Astrocyte of the hippocampus (primary cell): ENCODE measurements at places on chromosomes 16 and 17.

- DNase-seq = no peak
Observed at GRCh38 chr17:1077581-1077985, 80.7 kb downstream of the TIMM22 start.

DNA sequence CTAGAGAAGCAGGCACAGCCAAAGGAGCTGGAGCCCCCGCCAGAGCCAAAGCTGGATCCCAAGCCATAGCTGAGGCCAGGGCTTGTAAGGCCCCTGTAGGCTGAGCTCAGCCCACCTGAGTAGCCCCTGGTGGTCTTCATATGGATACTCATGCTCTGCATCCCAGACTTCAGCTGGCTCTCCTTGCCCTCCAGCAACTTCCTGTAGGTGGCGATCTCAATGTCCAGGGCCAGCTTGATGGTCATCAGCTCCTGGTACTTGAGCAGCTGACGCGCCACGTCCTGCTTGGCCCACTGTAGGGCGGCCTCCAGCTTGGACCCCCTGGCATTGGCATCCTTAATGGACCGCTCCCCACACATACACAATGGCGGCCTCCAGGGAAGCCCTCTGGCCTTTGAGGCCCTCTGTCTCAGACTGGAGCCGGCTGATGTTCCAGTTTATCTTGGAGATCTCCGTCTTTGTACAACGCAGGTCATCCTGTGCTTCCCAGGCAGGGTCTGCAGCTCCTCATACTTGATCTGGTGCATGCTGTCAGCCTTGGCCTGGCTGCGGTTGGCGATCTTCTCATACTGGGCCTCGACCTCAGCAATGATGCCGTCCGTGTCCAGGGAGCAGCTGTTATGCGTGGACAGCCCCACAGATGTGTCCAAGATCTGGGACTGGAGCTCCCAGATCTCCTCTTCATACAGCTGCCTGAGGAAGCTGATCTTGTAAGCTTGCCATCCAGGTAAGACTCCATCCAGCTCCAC, 28.9 kb downstream of the IKZF3 start:
- no peak for DNase-seq

DNA sequence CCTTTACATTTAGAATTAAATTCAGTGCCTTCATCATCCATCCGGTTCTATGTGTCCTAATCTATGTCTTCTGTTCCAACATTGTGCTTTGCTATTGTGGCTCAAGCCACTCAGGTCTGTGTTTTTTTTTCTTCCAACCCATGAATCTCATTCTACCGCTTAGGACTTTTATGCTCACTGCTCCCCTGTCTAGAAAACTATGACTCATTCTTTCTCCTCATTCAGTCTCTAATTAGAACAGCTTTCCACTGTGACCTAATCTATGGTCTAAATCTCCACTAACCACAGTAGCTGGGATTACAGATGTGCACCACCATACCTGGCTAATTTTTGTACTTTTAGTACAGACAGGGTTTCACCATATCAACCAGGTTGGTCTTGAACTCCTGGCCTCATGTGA, 418.7 kb downstream of the KCNJ2 start:
- DNase-seq = peak; percentile 75

GRCh38 chr16:75052481-75053202, 53.8 kb downstream of the ZNRF1 start:
- no peak for DNase-seq

GRCh38 chr17:49890077-49890821, 42.4 kb upstream of the TAC4 start:
- DNase-seq = no peak

- no peak for DNase-seq
Observed at GRCh38 chr17:12600349-12600748, 65.3 kb upstream of the MYOCD start.

GRCh38 chr17:9750524-9750923, 40.9 kb downstream of the DHRS7C start:
- DNase-seq = no peak

DNA sequence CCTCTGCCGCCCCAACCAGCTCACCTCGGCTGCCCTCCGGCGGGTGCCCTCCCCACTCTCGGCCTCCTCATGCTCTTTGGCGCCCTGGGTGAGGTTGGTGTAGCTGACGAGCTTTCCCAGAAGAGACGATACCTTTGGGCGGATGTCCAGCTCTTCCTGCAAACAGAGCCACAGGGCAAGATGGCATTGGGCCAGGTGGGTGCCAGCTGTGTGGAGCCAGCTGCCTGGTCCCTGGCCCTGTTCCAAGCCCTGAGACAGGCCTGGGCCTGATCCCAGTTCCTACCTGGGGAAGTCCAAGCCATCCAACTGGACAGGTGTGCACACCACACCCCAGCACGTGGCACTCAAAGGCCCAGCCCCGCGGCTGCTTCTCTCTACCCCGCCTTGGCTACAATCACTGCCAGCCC, 6.9 kb downstream of the SLC12A4 start:
- DNase-seq = no peak

GRCh38 chr17:20989991-20990855, 52.6 kb downstream of the USP22 start:
- DNase-seq = no peak

DNA sequence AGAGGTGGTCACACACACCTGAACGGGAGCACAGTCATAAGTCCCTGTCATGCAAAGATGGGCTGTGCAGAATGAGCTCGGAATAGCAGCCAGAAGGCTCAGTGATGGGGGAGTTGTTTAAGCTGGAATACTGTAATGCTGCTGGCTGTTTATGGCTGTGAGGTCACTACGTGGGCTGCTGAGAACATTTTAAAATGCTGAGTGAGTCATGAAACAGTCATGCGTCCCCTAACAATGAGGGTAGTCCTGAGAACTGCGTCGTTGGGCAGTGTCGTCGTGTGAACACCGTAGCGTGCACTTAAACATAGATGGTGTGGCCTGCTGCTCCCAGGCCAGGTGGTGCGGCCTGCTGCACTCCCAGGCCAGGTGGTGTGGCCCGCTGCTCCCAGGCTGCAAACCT, 39.7 kb downstream of the TBCD start:
- peak; percentile 96 for DNase-seq

GRCh38 chr16:25126820-25127232, 15.3 kb downstream of the LCMT1 start:
- peak; percentile 80 for DNase-seq

- DNase-seq = no peak
Observed at GRCh38 chr17:58250344-58251011, 12.1 kb downstream of the LPO start.

DNA sequence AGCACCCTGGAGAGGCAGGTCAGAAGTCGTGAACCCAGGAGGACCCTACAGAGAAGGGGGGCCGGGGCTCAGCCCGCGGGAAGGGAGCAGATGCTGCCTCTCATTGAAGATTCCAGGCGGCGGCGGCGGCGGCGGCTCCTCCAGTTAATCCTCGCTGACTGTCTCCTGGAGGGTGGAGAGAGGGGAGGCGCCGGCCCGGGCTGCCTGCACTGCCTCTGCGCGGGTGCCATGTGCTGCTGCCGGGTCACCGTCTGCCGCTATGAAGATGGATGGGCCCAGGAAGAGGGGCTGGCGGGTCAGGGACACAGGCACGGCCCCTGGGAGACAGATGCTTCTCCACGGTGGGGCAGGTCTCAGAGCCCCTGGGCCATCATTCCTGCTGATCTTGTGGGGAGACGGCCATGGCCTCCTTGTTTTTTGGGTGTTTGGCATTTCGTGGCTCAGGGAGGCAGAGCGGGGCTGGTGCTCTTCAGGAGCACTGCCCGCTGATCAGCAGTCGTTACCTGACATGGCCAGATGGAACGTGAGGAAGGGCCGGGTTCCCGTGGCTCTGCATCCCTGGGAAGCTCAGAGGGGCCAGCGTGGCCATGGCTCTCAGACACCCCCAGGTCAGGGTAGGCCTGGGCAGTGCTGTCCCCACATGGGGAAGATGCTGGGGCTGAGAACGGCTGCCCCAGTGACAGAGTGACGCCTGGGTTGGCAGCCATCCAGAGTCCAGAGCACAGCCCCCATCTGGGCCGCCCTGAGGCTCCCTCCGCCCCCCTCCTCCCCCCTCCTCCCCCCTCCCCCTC, 36.1 kb downstream of the GINS2 start:
- DNase-seq = peak; percentile 79

DNA sequence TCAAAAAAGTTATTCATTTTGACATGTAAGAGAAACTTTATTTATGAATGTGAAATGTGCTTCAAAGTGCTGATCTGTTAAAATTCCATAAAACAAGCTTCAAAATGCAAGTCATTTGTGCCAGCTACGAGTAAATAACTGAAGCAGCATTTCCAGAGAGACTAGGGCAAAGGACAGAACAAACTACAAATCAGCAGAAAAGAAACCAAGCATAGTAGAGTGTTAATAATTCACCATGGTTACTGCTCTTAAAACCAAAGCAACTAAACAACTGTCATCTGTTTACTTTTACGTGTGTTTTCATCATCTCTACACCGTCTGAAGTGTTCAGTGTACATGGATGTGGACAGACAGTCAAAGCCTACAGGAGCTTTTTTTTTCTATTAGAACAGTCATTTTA, 1.6 kb upstream of the ASPA start:
- DNase-seq = no peak

DNA sequence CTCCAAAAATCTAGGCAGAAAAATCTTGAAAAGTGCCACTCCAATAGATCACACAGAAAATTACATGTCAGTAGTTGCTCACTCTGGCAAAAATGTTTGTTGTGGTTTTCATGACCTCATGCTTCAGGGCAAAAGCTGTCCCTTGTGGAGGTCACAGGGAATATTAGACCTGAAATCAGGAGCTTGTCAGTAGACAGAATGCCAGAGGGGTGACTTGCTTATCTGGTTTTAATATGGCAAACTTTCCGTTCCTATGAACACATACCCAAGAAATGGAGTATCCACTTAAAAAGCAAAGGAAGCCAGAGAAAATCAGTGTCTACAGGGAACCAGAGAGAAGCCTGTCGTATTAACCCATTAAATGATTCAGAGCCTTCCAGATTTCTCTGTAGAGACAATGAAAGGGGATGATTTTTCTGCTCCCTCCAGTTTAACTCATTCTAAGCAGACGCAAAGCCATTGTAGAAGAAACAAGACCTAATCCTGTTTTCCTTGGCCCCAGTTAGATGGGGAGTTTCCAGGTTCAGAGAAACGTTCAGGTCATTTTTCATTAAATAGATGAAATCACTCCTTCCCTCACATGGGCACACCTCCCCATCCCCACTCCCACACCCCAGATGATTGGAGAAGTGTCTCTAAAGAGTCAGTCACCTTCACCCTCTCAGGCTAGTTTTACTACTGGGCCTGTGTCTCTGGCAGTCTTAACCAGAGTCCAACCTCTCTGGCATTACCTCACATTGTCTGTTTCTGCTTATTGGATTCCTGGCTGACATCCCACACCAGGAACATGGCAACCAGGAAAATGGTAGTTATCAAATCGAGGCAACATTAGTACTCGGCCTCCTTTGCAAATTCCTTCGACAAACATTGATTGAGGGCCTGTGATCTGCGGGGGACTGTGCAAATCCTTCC, 6.0 kb downstream of the SOX9 start:
- DNase-seq = peak; percentile 89

- DNase-seq = peak; percentile 41
Observed at GRCh38 chr16:85615014-85615851, 2.1 kb downstream of the GSE1 start.

DNA sequence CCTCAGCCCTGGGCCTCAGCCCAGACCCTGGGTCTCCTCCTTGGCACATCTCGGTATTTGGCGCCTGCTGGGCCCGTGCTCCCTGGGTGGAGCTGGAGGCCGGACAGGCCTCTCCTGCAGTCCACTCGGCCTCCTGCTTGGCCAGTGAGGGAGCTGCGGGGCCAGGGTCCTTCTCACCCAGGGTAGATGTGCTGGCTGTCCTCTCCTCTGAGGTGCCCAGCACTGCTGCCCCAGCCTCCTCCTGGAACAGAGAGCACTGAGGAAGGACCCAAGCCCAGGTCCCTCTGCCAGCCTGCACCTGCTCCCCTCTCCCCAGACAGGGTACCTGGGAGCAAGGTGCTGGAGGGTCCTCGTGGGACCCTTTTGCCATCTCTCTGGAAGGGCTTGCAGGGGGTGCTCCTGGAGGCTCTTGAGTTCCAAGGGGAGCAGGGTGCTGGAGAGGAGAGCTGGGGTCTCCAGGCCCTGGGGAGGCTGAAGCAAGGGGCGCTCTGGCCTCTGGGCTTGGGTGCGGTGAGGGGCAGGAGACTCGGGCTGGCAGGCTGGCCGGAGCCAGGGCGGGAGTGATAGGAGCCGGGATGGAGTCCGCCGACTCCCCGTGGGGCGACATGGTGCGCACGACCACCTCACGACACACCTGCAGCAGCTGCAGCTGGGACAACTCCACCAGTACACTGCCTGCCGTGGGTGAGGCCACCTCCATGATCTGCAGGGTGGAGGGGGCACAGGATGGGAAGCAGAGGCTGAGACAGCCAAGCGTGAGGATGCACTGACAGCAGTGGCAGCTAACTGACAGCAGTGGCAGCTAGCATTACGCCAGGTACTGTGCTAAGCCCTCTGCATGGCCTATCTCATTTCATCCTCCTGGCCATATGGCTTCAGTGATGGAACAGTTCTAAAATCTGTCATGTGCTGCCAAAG, 17.8 kb downstream of the TSPOAP1 start:
- DNase-seq = no peak

- no peak for DNase-seq
Observed at GRCh38 chr16:13816701-13817100, 103.3 kb upstream of the ERCC4 start.

DNA sequence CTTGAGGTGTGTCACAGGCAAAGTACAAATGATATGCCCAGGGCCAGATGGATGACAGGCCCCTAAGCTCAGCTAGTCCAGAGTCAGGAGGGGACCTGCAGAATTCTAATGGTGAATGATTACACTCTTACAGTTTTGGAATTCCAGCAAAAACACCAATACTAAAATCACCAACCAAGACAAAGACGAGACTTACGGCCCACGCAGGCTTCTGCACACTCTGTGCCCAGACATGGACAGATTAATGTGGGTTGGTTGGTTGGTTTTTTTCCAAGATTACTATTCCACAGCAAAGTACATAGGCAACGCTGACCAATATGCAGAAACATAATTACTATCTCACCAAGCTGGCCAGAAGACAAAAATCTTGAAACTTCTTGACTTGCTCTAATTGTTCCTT, 9.7 kb downstream of the ADCY9 start:
- no peak for DNase-seq

DNA sequence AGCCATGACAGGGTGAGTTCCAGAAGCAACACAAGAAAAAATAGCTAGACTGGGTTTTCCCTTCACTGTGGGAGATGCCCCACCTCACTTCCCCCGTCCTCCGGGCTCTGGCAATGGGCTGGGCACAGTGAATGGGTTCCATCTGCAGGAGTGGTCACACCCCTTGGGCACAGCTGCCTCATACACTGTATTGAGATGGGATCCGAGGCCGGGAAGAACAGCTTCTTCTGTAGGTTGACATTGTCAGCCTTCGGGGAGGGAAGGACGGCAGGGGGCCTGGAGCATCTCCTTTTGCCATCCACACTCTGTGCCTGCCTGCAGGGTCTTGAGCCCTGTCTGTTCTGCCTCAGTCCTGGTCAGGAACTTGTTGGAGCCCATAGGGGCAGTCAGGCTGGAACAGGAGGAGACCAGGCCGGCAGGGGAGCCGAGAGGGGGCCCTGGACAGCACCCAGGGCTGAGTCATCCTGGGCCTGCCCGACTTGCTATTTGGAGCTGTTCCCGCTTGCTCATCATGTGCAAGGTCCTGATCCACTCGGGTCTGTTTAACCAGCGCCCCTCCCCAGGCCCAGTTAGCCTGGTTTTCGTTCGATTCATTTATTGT, 286.7 kb downstream of the SEC14L1 start:
- DNase-seq = peak; percentile 89
